ENCODE measurements at places on chromosomes 3 and 15.

DNA sequence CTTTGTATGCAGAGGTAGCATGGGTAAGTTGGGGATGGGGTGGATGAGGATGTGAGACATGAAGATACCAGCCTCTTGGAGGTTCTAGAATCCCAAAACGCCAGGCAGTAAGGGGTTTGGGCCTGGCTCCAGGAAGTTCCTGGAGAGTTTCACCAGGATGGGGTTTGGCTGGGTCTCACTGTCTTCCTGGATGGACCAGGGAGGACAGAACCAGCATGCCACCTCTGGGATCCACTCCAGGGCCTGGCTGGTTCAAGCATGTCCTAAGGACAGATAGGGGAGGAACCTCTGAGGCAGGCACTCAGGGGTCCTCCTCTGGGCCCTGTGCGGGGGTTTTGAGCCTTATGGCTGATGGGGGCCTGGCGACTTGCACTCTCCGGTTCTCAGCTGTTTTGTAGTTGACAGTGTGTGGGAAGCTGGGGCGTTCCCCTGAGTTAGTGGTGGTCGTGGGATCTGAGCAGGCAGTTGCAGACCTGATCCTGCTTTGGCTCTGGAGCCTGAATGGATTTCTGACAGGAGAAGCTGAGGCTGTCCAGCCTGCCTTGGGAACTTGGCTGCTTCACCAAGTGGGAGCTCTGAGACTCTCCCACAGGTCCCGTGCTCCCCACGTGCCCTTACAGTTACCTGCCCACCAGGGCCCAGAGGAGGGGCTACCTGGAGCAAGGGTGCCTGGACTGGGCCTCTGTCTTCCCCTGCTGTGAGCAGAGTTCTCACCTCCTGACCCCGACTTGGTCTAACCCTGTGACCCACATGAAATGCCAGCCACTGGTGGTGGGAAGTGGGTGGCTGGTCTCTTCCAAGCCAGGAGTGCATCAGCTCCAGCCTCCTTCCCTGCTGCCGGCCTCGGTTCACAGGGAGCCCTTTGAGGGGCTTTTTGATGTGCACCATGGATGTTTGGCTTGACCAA, 128.4 kb downstream of the EEFSEC start:
- DNase-seq: no peak

DNA sequence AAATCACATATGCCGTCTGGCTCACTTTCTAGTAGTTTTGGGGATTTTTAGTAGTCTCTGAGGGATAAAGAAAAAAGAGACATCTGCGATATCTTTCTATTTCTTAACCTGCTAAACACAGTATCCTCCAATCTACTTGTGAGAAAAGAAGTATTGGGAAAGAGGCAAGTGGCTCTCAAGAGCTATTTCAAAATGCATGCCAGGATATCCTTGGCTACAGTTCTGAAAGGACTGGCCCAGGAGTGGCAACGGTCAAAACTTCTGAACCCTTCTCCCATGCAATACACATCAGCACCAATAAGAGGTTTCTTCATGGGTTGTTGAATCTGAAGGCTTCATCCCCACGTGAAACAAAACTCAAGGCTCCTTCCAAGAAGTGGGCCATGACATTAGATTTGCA, 204.0 kb upstream of the WNT5A start:
- DNase-seq: no peak

- no peak for DNase-seq
These were observed 4.2 kb downstream of the TWF2 start for GRCh38 chr3:52234516-52235447.

DNA sequence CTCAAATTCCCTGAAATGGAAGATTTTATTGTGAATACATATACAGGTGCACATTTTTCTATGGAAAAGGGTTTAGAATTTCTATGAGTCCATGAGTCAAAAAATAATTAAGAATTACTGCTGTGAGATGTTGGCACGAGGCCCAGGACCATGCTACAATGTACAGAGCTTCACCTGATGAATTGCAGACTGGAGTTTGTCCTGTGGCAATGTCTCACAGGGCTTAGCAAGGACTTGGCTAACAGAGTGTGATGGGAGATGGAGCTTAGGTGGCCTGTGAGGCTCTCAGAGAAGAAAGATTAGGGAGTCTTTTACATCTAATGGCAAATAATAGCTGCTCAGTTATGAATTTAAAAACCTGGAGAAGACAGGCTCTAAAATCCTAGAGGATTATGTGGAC, 219.5 kb upstream of the CBLB start:
- no peak for DNase-seq

DNA sequence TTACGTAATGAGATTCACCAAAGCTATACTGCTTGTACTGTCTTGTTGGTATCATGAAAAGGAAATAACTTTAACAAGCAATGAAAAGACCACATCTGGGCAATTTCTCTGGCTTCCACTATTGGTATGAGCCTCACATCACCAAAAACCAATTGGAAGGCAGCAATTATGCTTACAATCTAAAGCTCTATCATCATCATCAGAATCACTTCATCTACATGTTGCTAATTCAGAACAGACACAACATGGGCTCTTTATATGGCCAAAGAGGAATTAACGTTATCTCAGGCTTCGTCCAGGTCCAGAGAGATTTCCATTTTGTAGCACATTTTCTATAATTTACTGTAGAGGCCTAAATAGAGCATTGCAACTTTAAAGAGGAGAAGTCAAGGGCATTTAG, 36.6 kb upstream of the SLCO3A1 start:
- DNase-seq: no peak

GRCh38 chr3:178341636-178342035, 194.6 kb upstream of the KCNMB2 start:
- DNase-seq: no peak

- DNase-seq: no peak
These were observed 25.8 kb downstream of the SIAH2 start for GRCh38 chr3:150736903-150737832.

GRCh38 chr3:143478115-143478693, 358.6 kb downstream of the CHST2 start:
- no peak for DNase-seq

GRCh38 chr15:60576044-60576443, 97.1 kb upstream of the ICE2 start:
- no peak for DNase-seq

- DNase-seq: no peak
These were observed 110.4 kb upstream of the CTNNB1 start for GRCh38 chr3:41088882-41089281.
